ENCODE measurements at places on chromosomes 3 and 15.

- no peak for DNase-seq
Measured at GRCh38 chr3:107853821-107854220, 237.0 kb downstream of the CD47 start.

DNA sequence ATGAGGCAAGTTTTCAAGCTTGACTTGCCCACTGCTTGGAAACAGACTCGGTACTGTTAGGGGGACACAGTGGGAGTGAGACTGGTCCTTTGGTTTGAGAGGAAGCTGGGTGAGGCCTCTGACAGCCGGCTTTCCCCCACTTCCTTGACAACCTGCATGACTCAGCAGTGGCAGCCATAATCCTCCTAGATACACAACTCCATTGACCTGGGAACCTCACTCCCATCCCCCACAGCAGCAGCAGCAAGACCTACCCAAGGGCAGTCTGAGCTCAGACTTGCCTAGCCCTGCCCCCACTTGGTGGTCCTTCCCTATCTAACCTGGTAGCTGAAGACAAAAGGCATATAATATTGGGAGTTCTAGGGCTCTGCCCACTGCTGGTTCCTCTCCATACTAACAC, 1043.5 kb upstream of the ALCAM start:
- DNase-seq, result no peak

GRCh38 chr15:40436116-40436891, 4.4 kb upstream of the BAHD1 start:
- no peak for DNase-seq

DNA sequence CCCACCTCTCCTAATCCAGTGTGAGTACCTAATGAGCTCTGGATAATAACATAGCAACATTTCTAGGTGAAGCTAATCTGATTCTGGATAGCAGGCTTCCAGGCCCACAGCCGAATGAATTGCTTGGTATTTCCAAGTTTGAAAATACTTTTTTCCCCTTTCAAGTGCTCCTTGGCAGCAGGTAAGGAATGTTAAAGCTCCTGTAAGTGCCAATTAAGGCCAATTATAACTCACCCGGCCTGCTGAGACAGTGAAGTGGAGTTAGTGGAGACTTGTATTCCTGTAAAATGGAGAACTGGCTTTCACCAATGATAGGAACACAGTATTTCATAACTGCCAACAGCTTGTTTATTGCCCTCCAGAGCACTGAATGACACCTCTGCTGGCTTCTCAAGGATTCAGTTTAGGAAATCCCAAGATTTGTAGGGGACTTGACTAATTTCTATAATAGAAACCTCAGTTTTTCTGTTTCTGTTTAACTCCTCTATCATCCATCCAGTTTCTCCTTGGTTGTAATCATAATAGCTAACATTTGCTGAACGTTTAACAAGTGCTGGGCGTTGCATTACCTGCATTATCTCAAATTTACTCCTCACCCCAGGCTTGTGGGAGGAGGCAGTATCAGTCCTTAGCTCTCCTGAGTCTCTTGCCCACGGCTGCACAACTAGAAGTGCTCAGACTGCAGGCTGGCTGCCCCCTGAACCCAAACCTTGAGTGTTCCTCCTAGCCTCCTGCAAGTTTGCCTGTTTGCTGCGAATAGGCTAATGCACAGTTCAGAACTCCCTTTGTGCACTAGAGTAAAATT, 52.7 kb upstream of the SCAANT1 start:
- DNase-seq, result no peak

GRCh38 chr3:40511031-40511718, 5.3 kb downstream of the ZNF620 start:
- no peak for DNase-seq

- DNase-seq, result no peak
Measured at GRCh38 chr3:56197259-56197965, 270.9 kb downstream of the ERC2 start.

- no peak for DNase-seq
Measured at GRCh38 chr3:112000367-112000771, 1.6 kb downstream of the TAGLN3 start.

DNA sequence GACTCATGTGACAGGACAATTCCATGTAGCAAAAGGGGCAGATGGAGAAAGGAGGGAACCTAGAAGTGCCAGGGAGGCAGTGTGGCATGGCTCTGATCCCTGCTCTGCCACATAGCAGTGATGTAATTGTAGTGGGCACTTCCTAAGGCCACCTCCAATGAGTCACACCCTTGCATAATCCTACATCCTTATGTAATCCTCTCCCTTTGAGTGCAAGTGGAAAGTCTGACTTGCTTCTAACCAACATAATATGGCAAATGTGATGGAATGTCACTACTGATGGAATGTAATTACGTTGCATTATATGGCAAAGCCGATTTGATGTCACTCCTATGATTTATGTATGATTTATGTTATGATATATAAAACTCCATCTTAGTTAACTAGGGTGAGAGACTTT, 72.9 kb upstream of the ATP2C1 start:
- no peak for DNase-seq

- no peak for DNase-seq
Measured at GRCh38 chr3:155512175-155512866, 218.8 kb upstream of the STRIT1 start.

GRCh38 chr3:102017784-102018183, 168.5 kb downstream of the NFKBIZ start:
- no peak for DNase-seq

- peak; percentile 92 for DNase-seq
Measured at GRCh38 chr3:194265505-194265892, 85.6 kb downstream of the CPN2 start.

Measured in heart right ventricle (tissue), 16 donors.